ENCODE measurements at places on chromosomes 16 and 17.

GRCh38 chr16:87052506-87052905, 264.7 kb downstream of the C16orf95 start:
- DNase-seq: no peak

DNA sequence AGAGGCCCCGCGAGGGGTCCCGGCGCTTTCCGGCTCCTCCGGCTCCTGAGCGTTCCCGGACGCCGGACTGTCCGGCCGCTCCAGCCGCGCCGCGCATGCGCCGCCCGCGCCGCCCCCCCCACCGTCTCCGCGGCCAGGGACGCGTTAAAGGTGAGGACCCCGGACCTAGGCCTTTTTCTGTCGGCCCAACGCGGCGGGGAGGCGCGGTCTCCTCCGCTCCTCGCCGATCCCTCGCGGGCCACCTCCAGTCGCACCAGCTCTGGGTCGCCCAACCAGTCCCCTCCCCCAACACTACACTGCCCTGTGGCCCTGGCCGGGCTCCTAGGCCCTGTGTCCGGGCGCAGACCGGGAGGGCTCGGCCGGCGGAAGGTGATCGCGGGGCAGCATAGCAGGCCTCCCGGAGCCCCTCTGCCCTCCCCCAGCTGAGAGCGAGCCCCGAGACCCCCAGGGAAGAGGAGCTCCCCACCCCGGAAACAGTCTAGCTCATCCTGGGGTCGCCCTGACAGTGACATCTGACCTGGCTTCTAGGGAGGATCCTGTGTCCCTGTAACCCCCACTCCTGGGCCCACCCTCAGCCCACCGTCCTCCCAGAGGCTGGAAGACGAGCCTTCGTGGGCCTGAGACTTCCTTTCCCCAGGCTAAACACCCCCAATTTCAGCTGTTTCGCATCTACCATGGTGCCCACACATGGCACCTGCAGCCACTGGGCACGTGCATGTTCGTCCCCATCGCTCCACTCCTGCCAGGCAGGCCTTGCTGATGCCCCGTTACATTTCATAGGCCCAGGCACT, 14.7 kb upstream of the BCAR1 start:
- no peak for DNase-seq

- no peak for DNase-seq
Observed at GRCh38 chr17:16040710-16041251, 41.2 kb downstream of the TTC19 start.

- no peak for DNase-seq
Observed at GRCh38 chr16:51756447-51757123, 605.5 kb upstream of the SALL1 start.

- DNase-seq: no peak
Observed at GRCh38 chr16:15874745-15875314, 13.6 kb downstream of the CEP20 start.

DNA sequence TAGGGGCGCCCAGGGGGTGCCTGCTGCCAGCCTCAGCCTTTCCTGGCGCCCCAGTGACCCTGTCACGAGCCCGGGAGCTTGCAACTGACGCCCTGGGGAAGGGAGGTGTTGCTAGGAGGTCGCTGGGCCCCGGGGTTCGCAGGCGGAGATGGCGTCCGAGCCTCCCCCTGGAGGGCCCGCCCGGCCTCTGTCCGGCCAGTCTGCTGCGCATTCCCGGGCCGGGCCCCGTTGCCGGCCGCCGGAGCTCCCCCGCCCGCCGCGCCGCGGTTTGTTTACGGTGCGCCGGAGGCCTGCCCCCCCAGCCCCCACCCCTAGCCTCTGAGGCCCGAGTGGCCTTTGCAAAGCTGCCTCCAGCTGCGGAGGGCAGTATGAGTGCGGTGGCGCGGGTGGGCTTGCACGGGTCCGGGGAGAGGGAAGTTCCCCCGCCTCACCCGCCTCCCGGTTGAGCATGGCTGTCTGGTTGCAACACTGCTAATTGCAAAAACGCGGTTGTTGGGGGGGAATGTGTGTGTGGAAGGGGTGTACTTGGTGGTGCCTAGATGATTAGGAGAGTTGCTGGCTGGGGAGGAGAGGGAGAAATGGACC, 514 bp downstream of the THRA start:
- DNase-seq: no peak

- DNase-seq: no peak
Observed at GRCh38 chr16:29743475-29743826, 2.3 kb downstream of the C16orf54 start.

DNA sequence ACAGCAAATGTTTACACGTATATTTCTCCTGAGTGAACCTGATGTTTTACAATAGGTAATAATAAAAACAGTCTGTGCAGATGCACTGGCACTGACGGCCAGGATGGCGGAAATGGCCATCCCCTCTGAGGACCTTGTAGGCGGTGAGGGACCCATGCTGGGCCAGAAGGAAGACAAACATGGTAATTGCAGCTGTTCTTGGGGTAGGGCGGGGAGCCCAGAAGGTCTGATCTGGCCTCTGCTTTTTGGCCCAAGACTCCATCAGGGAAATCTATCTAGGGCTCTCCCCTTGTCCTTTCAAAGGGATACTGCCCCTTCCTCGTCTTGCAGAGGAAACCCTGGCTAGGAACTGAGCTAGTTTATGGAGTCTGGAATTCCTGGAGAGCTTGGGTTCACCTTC, 7.4 kb upstream of the LGALS9 start:
- no peak for DNase-seq

- DNase-seq: no peak
Observed at GRCh38 chr16:13148836-13149235, 247.4 kb downstream of the SHISA9 start.
